Stimulated activated CD8-positive, alpha-beta memory T cell treated with anti-CD3 and anti-CD28 coated beads, Interleukin-2, amount 100 ng/mL, for 48 hours (primary cell): ENCODE measurements at places on chromosomes 3 and 15.

GRCh38 chr3:185631508-185632206 is 45.6 kb downstream of the SENP2 start:
- no peak for DNase-seq

DNA sequence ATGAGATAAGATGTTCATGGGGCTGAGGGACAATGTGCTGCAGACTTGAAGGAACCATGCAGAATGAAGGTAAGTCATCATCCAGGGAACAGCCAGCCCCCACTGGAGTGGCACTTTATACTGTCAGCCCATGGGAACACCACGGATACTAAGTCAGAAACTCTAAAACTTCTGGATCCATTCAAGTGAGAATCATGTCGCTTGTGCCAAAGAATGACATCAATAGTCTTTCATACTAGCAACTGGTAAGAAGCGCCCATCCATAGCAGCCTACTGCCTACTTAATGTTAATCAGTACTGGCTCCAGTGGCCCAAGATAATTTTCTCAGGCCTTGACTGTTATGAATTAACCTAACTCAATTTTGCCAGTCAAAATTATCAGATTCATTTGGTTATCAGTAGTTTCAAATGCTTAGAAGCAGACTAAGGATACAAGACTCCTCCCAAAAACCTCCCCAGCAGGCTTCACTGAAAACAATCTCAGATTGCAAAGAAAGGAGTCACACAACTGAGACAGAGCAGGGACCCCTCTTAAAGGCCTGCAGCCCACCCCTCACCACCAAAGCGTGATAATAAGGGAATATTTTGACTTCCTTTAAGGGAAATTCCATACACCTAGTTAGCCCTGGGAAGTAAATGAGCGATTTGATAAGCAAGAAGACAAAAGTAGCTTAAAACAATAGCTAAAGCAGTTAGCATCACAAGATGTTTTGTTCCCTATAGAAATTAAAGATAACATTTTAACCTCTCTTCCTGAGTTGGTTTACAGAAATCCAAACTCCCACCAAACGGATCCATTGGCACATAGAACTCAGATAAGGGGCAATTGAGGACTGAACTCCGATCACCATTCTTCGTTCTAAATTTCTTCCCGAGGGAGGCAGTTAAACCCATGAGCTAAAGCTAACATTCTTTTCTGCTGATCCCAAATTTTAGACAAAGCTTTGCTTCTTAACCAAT is 98.8 kb downstream of the TGFBR2 start:
- DNase-seq = no peak

GRCh38 chr3:13688824-13689223 is 139.9 kb downstream of the FBLN2 start:
- no peak for DNase-seq

- no peak for DNase-seq
Measured at GRCh38 chr15:60128710-60129109, 124.6 kb downstream of the FOXB1 start.

- DNase-seq = no peak
Measured at GRCh38 chr15:72790302-72790910, 6.8 kb upstream of the ADPGK start.

DNA sequence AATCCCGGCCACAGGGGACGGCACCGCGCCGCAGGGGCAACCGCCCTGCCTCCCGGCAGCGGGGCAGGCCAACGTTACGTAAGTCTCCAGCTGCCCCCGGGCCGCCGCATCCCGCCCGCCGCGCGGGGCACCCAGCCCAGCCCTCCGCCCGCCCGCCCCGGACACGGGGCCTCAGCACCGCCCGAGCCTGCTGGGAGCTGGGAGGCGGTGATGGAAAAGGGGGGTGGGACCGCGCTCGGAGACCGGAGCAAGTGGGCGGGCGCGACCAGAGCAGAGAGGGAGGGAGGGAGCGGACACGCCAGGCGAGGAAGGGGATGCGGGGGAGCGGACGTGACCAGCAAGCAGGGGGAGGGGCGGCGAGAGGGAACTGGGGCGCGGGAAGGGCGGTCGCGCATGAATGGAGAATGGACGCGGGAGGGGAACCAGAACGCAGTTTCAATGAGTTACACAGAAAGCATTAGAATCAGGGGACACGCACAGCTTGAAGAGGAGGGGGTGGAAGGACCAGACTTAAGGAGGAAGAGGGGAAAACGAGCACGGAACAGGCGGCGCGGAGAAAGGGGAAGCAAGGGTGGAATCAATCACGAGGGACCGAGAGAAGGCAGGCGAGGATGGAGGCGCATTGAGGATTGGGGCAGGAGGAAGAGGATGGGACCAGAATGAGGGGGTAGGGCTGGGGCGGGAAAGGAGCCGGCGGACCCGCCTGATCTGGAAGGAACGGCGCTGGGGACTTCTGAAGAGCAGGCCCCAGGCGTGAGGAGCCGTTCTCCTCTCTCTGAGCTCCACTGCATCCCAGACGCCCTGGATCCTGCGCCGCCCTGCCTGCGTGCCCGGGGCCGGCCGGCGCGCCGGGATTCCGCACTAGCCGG is 559 bp downstream of the PKM start:
- peak; percentile 87 for DNase-seq

- DNase-seq = no peak
Measured at GRCh38 chr15:62150445-62150844, 14.6 kb downstream of the C2CD4B start.

GRCh38 chr15:87623832-87624231 is 632.7 kb downstream of the NTRK3 start:
- DNase-seq = no peak

DNA sequence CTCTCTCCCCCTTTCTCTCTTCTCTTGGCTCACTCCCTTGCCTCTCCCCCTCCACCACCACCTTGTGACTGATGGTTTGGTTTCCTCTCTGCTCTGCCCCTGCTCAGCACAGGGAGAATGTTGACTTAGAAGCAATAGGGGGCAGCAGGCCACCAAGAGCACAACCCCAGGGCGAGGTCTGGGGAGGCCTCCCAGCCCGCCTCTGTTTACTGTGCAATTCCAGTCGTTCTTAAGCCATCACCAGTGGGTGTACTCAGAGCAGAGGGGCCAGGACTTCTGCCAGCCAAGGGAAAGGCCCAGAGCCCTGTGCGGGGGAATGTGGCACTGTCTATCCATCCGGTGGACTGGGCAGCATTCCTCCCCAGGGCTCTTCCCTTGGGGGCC is 5.7 kb upstream of the APEH start:
- DNase-seq = no peak

- DNase-seq = no peak
Measured at GRCh38 chr3:70400194-70400593, 87.8 kb upstream of the MDFIC2 start.

DNA sequence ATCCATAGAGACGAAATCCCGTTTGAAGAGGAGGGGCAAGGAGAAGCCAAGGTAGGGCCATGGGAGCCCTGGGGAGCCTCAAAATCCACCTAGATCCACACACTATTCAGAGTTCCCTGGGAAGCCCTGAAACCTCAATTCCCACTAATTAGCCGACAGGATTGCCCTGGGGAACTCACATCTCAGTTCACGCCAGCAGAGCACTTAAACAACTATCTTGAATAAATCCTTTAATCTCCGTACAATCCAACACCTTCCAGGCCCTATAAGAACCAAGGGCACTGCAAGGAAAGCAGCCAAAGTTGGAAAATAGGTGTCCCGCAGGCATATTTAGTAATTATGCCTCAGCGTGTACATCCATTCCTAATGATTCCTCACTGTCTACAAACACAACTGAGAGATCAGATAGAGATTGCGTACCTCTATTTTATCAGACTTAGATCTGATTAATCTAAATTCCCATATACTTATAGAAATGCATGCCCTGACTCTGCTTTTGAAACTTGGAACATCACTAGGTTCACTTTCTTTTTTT is 25.6 kb upstream of the EIF4A2 start:
- DNase-seq = no peak

DNA sequence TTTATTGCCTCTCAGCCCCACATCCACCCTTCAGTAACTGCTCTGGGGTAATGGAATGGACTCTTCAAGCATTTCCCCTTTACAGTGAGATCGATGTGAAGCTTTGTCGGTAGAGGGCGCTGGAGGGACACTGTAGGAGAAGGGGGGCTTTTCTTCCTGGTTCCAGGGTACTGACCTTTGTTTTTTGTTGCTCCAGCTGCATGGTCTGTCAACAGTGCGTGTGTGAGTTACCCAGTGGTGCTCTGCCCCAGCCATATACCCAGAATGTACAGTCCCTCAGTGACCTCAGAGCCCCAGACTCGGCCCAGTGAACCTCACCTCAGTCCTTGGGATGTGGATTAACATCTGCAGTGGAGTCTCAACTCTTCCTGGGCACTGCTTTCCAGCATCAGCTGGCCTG is 180.3 kb upstream of the TSC22D2 start:
- DNase-seq = peak; percentile 48

DNA sequence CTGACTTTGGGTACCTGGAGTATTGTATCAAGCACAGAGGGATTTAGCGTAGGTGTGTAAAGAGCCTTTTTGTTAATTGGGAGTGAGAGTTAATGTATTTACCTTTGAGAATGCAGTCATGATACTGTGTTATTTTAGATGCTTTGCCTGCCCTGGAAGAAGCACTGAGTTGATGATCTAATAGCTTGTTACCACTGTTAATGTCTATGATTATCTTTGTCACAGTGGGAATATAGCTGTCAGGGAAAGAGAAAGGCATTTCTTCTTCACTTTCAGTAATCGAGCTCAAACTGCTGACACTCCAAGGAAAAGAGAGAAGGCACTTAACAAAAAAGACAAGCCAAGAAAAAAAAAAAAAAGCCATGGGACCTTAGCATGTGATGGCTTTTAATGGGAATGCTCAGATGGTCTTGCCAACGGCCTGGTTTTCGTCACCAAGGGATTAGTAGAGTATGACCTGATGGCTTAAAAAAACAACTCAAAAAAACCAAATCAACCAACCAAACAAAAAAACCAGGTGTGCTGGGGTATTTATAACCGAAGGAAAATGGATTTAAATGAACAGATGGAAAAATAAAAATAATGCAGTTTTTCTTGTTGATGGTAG is 387.4 kb downstream of the PTPRG start:
- no peak for DNase-seq

GRCh38 chr3:191922570-191922969 is 461.6 kb downstream of the PYDC2 start:
- DNase-seq = no peak

- no peak for DNase-seq
Measured at GRCh38 chr15:62135532-62136134, 29.5 kb downstream of the C2CD4B start.

GRCh38 chr3:42077785-42078184 is 13.4 kb upstream of the TRAK1 start:
- no peak for DNase-seq

GRCh38 chr3:46505953-46506352 is 8.2 kb downstream of the RTP3 start:
- no peak for DNase-seq

DNA sequence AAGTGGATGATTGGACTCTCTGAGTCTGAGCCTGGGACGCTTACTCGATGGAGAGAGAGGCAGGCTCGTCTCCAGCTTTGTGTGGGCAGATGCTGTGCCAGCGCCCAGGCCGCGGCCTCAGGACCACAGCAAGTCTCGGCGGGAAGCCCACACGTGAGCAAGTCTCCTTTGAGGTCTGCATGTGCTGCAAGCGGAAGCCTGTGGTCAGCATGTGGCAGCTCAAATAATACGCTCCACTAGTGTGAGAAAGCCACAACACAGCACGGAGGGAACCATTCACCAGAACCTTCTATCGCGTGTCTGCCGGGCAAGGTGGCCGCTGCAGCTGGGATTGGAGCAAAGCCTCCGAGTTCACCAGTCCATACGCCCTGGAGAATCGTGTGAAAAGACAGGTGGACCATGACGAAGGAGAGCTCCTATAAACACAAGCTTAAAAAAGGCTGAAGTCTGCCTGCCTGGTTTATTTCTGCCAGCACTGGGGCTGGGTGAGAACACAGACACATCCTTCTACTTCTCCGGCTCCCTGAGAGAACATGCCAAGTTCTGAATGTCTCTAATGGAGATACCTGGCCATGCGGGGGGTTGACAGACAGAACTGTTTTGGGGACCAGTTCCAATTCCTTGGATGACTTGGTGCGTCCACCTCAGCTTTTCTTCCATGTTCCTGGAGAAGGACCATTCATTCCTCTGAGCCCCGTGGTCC is 82.0 kb upstream of the LRIG1 start:
- DNase-seq = peak; percentile 15

DNA sequence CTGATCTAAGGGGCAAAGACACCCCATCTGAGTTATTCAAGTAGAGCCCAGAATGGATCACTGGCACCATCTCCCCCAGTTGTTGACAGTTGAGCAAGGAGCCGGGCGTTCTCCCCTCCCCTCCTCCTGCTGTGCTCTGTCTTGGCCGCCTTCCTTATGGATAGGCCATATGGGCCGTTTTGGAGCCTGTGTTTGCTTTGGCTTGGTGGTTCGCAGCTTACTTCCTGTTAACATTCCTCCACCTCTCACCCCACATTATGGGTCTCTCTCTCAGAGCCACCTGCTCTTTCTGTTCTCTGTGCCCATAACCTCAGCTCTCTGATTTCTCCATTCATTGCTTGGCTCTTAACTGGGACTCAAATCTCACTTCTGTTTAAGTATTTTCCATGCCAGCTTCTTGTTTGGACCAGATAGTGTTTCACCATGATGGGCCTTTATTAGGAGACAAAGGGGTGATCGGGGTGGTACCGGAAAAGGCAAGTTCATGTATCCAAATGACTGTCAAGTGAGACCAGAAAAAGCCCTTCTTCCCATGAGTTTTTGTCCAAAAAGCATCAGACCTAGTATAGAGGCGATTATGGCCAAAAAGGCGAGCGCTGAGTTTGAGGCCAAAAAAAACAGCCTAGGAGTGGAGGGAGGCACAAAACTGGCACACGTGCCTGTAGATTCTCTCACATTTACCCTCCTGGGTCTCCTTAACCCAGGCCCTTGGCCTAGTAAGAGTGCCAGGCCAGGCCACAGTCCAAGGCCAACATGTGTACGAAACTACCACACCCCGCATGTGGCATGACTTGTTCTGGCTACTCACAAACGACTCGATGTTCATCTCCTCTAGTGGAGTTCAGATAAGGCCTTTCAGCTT is 62.6 kb downstream of the DUT start:
- no peak for DNase-seq

GRCh38 chr3:190326361-190326760 is 4.1 kb upstream of the CLDN1 start:
- DNase-seq = no peak

DNA sequence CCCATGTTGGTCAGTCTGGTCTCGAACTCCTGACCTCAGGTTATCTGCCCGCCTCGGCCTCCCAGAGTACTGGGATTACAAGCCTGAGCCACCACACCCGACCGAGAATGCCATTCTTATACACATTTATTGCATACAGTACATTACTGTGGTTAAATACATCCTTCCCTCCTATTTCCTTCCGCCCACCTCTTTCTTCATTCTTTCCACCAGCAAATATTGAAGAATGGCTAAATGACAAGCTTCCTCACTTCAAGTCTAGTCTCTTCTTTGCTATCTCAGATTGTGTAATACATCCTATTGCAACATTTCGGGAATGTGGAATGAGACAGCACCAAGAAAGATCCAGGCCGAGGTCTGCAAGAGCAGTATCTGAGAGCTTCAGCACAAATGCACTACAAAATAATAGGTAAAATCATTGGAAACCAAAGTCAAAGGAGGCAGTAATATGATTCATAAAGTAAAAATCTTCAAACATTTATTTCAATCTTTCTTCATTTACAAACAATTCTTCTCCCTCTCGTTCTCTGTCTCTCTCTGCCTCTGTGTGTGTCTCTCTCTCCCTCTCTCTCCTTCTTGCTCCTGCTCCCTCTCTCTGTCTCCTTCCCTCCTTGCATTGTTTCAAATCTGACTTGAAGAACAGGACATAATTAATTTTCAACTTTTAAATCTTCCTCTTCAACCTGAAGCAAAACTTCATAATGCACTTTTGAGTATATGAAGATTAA is 94.7 kb upstream of the TGFBR2 start:
- DNase-seq = no peak
